ENCODE measurements at places on chromosomes 4 and X. TPM values are rescaled to one million over a fixed set of nuclear protein-coding genes. Genes with fewer than 3 reads are reported as not detected.

RHOXF1 gene
- 1.9 TPM for total RNA-seq

DNA sequence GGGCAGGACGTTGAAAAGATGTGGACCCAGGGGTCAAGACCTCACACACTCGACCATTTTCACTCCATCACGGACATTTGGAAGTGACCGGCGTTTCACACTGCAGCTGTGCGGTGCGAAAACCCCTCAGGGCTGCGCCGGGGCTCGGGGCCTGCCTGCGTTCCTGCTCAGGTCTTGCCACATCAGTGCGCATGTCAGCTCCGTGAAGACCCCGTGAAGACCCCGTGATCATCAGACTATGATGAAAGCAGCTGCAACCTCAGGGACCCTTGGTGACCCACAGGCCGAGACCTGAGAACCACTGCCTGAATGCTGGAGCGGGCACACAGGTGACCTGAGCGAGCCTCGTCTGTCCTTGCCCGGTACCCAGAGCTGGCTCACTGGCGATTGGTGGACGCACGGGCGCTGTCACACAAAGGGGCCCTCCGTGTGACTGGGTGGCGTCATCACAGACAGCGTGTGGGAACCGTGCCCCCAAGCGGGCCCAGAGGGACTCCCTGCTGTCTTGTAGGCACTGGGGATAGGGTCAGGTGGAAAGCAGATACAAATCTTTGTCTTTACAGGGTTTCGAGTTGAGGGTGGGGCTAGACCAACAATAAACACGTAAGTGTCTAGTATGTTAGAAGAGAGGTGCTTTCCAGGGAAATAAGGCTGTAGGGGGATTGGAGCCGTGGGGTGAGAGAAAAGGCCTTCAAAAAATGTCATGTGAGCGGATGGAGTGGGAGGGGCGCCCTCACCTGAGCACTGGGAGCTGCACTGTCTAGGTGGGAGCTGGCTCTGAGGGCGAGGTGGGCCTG is 12.7 kb downstream of the MSANTD1 start:
- no peak overlapping the region for H3K4me3 ChIP-seq
- no peaks in the 10 kb centered on the region for H3K4me1 ChIP-seq
- DNase-seq = peak; percentile 36
- H3K36me3 ChIP-seq = no peaks in the 10 kb centered on the region
- H3K27me3 ChIP-seq = no peaks in the 10 kb centered on the region

DNA sequence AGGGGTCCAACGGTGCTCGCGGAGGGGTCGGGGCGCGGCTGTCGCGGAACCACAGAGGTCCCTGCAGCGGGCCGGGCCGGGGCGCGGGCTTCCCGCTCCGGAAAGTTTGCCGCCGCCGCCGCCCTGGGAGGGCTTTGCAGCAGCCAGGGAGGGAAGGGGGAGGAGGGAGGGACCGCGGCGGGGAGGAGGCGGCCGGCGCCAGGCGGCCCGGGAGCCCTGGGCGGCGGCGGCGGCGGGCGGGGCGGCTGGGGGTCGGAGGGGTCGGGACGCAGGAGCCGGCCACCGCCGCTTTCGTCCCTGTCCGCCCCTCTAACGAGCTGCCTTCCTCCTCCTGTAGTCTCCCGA is 375 bp downstream of the FGFR3 start:
- peaks cover 16% of the 10 kb centered on the region for H3K27me3 ChIP-seq
- peaks cover 14% of the 10 kb centered on the region for H3K4me1 ChIP-seq
- peak overlapping the region; percentile 55 for H3K4me3 ChIP-seq
- no peaks in the 10 kb centered on the region for H3K36me3 ChIP-seq
- DNase-seq = no peak

DNA sequence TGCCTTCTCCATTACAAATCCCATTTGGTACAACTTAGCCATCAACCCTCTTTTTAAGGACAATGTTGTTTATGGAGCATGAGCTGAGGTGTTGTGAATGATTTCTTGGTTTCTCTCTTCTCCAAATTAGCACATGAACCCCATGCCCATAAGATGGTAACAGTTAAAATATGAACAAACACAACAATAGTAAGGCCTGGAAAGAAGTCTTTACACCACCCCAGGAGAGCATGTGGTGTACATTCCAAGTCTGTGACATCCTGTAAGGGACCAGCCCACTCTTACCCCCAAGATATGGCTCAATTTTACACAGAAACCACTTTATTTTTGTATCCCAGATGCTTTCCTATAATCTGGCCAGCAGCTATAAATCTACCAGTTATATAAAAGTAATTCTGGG is 226.1 kb downstream of the COX18 start:
- H3K4me1 ChIP-seq = no peaks in the 10 kb centered on the region
- no peaks in the 10 kb centered on the region for H3K36me3 ChIP-seq
- no peaks in the 10 kb centered on the region for H3K27me3 ChIP-seq
- no peak overlapping the region for H3K4me3 ChIP-seq
- DNase-seq = no peak
- H3K27ac ChIP-seq = no peak overlapping the region

DNA sequence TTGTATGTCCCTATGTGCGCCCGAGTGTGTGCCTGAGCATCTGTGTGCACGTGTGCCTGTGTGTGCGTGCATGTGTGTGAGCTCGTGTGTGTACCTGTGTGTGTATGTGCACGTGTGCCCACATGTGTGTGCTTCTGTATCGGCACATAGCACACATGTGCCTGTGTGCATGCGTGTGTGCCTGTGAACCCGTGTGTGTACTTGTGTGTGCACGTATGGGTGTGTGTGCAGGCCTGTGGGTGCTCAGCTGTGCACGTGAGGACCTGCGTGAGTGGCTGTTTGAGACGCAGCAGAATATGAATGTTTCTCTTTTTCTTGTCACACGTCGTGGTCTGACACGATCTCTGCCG is 4.3 kb downstream of the AKAP17A start:
- DNase-seq = no peak
- peaks cover 34% of the 10 kb centered on the region for H3K36me3 ChIP-seq
- no peaks in the 10 kb centered on the region for H3K4me1 ChIP-seq
- no peaks in the 10 kb centered on the region for H3K27me3 ChIP-seq

GRCh38 chr4:108988464-108989195 is 225.8 kb upstream of the ETNPPL start:
- no peak for DNase-seq
- H3K4me1 ChIP-seq = no peaks in the 10 kb centered on the region
- H3K27me3 ChIP-seq = no peaks in the 10 kb centered on the region
- H3K4me3 ChIP-seq = no peak overlapping the region
- no peak overlapping the region for H3K27ac ChIP-seq
